ENCODE measurements at places on chromosomes 6 and 20. TPM values are rescaled to one million over a fixed set of nuclear protein-coding genes. Genes with fewer than 3 reads are reported as not detected.

DNA sequence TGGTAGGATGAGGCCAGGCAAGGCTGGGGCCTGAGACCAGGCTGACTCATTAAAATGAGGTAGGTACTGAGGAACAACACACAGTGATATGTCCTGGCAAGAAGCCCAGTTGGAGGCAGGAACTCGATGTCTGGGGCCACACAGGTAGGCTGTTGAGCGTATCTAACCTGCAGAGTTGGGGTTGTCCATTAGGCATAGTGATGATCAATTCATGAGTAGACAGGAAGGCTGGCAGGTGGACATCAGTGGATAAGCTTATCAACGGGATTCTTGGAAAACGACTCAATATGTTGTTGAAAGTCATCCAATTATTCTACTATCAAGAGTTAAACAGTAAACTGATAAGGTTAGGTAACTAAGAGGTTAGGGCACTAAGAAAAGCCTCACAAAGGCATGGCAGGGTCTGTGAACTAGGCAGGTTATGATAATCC lies 193.2 kb upstream of the COL21A1 start:
- no peak for DNase-seq

The SAMD10 gene
- total RNA-seq, result 1.9 TPM

DNA sequence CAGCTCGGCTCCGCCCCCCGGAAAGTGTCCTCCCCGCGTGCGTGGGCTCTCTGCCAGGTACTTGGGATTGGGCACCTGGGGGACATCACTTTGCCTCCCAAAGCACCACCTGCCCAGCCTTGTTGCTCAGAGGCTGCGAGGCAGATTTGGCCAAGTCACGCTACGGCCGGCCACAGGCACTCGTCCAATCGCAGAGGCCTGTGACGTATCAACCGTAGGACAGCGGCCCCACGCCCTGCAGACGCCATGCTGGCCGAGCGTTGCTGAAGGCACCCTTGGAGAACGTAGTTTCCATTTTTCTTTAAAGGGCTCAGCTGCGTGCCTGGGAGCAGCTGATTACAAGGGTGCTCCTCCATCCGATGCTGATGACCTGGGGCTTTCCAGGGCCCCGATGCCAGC lies 3.1 kb downstream of the NTSR1 start:
- DNase-seq, result no peak

GRCh38 chr20:59015812-59016711 lies 3.2 kb upstream of the TUBB1 start:
- no peak for DNase-seq

The NPBWR2 gene
- not detected for total RNA-seq

DNA sequence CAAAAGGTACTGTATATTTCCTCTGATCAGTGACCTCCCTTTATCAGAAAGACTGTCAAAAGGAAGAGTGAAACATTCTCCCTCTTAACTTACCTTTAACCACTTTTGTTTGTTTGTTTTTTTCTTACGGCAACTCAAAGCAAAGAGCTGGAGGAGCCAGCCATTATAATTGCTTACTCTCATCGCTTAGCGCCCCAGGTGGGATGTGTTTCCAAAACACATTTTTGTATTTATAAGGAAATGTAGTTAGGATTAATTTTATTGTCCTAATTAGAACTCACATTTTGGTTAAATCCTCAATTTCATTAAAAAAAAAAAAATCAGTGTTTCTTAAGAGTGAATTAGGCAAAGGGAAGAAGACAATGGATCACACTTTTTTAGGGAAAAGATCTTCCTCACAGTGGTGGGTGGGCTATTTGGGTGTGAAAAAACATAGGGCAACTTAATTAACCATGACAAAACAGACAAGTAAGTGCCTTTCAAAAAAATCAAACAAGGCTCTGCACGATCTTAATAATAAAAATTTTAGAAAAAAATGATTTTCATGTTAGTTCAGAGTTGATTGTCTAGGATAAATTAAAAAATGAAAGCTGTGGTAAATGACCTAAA lies 1.2 kb upstream of the PHACTR2 start:
- DNase-seq, result no peak

GRCh38 chr20:2507875-2508630 lies 662 bp downstream of the ZNF343 start:
- no peak for DNase-seq

- no peak for DNase-seq
Observed at GRCh38 chr20:15976047-15976736, 597.1 kb downstream of the KIF16B start.

- DNase-seq, result no peak
Observed at GRCh38 chr6:53746442-53747103, 48.2 kb upstream of the LRRC1 start.
